Effector memory CD4-positive, alpha-beta T cell (primary cell): ENCODE measurements at places on chromosomes 12 and 14.

DNA sequence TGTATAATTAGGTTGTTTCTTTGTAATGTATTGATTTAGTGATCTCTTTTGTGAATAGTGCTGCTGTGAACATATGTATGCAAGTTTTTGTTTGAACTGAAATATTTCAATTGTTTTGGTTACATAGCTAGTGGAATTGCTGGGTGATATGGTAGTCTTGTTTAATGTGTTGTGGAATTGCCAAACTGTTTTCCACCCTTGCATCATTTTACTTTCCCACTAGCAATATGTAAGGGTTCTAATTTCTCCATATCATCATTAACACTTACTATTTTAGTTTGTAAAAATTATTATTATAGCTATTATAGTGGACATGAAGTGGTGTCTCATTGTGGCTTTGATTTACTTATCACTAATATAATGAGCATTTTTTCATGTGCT, 5.9 kb downstream of the G2E3 start:
- H3K27ac ChIP-seq = no peak overlapping the region
- no peaks in the 10 kb centered on the region for H3K27me3 ChIP-seq
- no peaks in the 10 kb centered on the region for H3K36me3 ChIP-seq
- no peak for DNase-seq

DNA sequence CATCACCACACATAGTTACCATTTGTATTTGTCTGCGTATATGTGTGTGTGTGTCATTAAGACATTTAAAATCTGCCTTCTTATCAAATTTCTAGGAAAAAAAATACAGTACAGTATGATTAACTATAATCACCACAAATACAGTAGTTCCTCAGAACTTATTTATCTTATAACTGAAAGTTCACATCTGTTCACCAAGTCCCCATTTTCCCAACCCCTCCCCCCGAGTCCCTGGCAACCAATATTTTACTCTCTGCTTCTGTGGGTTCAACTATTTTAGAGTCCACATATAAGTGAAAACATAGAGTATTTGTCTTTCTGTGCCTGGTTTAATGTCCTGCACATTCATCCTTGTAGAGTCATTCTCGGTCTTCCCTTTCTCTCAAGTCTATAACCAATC, 12.3 kb downstream of the CAPS2 start:
- H3K36me3 ChIP-seq = no peaks in the 10 kb centered on the region
- no peaks in the 10 kb centered on the region for H3K27me3 ChIP-seq
- H3K4me3 ChIP-seq = no peak overlapping the region

- H3K27ac ChIP-seq = no peak overlapping the region
- H3K4me3 ChIP-seq = no peak overlapping the region
- no peaks in the 10 kb centered on the region for H3K27me3 ChIP-seq
- H3K4me1 ChIP-seq = no peaks in the 10 kb centered on the region
- no peak for DNase-seq
- no peaks in the 10 kb centered on the region for H3K36me3 ChIP-seq
These were observed 49.4 kb downstream of the SLC8A3 start for GRCh38 chr14:70139384-70139783.

GRCh38 chr14:24456980-24457379, 14.4 kb upstream of the SDR39U1 start:
- H3K4me1 ChIP-seq = no peaks in the 10 kb centered on the region
- H3K4me3 ChIP-seq = no peak overlapping the region
- no peaks in the 10 kb centered on the region for H3K27me3 ChIP-seq
